ENCODE measurements at places on chromosomes 3 and 15.

DNA sequence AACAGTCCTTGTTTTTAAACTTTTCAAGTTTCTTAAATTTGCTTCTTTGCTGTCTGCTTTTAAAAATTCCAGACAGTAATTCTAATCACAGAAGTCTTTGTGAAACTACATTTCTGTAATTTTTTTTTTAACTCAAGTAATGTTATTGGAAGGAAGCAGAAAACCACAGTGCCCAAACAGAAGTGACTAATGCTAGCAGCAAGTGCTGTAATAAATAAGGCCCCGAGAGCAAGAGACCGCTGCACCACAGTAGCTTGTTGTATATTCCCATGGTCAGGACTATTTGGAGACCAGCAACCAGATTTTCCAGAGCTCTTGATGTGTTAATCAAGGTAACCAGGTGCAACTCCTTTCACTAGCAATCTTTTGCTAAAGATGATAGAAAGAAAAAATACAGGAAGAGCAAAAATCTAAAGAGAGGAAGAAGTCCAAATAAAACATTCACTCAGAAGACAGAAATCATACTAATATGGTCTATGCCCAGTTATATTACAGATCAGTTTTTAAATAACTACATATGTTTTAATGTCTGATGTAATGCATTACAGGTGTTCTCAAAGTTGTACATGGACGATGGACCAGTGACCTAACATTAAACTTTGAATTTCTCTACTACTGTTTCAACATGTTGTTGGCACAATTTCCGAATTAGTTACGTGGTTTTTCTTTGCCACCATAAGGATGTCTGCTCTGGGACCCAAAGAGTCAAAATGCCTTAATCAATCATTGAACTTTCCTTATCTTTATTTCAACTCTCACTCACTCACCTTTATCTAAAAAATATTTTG lies 36.4 kb downstream of the WWTR1 start:
- DNase-seq: no peak

- peak; percentile 46 for DNase-seq
Measured at GRCh38 chr15:31325595-31326155, 960 bp upstream of the KLF13 start.

- no peak for DNase-seq
Measured at GRCh38 chr3:168002786-168003368, 92.8 kb downstream of the GOLIM4 start.

GRCh38 chr3:177108648-177109047 lies 88.6 kb downstream of the TBL1XR1 start:
- no peak for DNase-seq

- no peak for DNase-seq
Measured at GRCh38 chr3:32278714-32279113, 40.2 kb downstream of the CMTM8 start.
